ENCODE measurements at places on chromosomes 3 and 15. TPM values are rescaled to one million over a fixed set of nuclear protein-coding genes. Genes with fewer than 3 reads are reported as not detected.

DGKG gene
- 14.4 TPM for total RNA-seq

GLDN gene
- 0.74 TPM for total RNA-seq

CPNE9 gene
- total RNA-seq, result not detected

RGMA gene
- total RNA-seq, result not detected

CLDN16 gene
- not detected for total RNA-seq

IGF1R gene
- 4.9 TPM for total RNA-seq

ARGFX gene
- total RNA-seq, result not detected

EIF4G1 gene
- total RNA-seq, result 422 TPM

TRPM1 gene
- 0.02 TPM for total RNA-seq
